ENCODE measurements at places on chromosomes 11 and 22. TPM values are rescaled to one million over a fixed set of nuclear protein-coding genes. Genes with fewer than 3 reads are reported as not detected.

- DNase-seq = peak; percentile 28
Measured at GRCh38 chr11:68010090-68011041, at the start of gene ALDH3B1. Gene ALDH3B1, plus strand, starts transcription at chr11:68010327. Its CDS starts 4,971 bp downstream, at chr11:68015298.

- DNase-seq = no peak
Measured at GRCh38 chr11:31805037-31805628, 6.0 kb downstream of the PAX6 start.

DNA sequence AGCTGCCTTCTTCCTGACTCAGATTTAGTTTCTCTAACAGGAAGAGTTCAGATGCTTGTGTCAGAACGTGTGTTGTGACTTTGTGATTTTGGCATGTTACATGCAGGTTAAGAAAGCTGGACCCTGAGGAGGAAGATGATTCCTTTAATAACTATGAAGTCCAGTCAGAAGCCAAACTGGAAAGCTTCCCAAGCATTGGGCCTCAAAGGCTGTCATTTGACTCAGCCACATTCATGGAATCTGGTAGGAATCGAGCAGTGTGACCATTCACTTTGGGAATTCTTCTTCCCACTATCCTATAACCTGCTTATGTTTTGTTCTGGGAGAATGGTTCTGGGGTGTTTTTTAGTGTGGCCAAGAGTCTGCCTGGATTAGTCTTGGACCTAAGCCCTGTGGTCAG is 48.0 kb downstream of the CABIN1 start:
- no peak for DNase-seq

DNA sequence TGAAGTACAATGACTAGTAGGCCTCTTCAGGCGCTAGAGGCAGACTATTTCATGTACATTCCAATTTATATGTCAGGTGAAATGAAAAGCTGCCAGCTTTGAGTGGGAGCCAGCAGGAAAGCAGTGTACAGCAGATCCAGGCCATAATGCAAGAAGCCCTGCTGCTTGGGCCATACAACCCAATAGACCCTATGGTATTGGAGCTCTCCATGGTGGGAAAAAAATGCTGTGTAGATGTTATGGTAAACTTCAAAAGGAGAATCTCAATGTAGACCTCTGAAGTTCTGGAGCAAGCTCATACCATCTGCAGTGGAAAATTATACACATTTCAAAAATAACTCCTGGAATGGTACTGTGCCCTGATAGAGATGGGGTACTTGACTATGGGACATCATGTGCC is 71.5 kb upstream of the CD82 start:
- DNase-seq = no peak

GRCh38 chr11:57511741-57512430 is 3.6 kb downstream of the SLC43A1 start:
- no peak for DNase-seq

- DNase-seq = no peak
Measured at GRCh38 chr22:33867118-33867866, 53.0 kb downstream of the LARGE1 start.

DNA sequence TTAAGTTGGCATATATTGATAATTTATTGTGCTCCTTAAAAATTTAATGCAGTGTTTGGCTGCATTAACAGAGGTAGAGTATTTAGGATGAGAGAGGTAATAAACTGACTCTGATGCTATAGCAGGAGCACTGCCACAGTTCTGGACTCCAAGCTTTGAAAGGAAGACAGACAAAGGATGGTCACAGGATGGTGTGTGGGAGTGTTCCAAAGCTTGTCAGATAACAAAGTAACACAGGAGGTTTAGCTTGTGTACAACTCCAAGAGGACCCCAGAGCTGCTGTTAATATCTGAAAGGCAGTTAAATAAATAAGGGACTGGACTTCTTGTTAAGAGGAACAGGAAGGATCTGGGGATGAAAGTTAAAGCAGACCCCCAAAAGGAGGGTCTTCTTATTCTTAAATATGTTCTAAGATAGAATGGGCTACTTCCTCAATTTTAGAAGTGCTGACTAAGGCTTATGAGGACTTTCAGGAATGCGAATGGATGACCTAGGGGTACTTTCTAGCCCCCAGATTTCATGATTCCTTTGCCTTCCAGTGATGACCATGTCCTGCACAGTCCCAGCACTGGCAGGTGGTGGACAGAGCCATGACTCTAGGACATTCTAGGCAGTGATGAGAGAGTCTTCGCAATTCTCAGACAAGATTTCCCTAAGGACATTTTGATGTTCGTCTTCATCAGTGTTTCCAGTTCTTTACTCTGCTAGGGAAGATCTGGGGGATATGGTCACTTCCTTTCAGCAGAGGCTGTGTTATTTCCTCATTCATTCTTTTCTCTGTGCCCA is 149.1 kb upstream of the RASSF10 start:
- DNase-seq = no peak

- no peak for DNase-seq
Measured at GRCh38 chr11:88415495-88415894, 78.0 kb upstream of the CTSC start.

NXPE4 gene
- total RNA-seq = not detected

CECR2 gene
- total RNA-seq = not detected

GRCh38 chr11:69899957-69900821 is 81.0 kb upstream of the FGF3 start:
- DNase-seq = no peak

DNA sequence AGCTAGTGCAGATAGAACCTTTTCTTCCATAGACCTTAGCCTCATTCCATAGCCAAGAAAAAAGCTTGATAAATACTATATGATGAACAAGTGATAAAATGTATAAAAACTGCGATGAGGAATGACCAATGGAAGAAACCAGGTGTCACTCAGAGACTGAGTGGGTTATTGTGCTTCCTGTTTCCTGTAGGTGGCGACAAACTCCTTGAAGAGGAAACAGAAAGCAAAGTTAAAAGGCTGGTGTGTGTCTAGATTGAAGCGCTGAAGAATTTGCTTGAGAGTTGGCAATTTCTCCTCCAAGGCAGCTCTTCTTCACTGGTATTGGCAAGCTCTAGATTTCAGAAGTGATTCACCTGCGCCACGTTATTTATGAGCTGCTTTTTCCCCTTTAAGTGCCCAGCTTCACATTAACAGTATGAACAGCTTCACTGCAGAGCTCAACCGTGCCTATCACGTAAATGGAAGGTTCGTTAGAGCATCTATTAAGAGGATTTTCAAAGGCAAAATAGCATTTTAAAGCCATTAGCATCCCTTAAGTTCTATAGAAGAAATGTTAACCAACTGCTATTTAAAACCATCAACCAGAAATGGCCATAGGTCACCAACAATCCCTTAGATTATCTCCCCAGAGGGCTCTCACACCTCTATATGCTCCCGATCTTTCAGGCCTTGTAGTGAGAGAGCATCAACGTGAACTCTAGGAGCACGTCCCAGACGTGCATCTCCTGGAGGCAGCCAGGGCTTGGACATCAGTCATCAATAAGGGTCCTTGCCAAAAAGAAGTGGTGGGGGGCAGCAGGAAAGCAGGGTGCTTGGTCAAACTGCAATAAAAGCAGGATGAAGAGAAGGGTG is 179.4 kb downstream of the CADM1 start:
- no peak for DNase-seq

DNA sequence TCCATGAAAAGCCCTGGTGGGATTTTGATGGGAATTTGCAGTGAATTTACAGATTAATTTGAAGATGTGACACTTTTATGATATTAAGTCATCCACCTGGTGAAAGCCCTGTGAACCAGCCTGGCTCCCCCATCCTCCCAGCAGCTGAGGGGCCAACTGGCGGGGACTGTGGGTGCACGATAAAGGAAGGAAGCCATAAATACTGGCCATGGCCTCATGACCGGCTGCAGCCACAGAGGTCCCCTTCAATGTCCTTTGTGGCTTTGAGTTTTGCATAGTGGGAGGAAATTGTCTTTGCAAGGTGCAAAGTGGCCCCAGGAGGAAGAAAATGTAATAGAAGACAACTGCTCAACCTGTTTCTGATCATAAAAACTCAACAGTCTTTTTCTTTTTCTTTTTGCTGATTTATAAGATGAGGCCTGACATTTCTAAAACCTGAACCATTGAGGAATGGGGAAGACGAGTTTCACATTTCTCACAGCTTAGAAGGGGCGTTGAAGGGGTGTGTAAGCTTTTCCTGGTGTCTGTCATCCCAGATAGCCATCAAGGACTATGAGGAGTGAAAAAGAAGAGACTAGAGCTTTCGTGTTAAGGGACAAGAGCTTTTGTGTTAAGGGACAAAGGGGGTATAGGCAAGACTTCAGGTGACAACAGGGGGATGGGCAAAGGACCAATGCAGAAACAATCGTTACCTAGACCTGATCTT is 6.3 kb upstream of the NDUFV1 start:
- DNase-seq = no peak

GRCh38 chr11:64711956-64712362 is 11.0 kb downstream of the NRXN2 start:
- no peak for DNase-seq

INS gene
- not detected for total RNA-seq

DNA sequence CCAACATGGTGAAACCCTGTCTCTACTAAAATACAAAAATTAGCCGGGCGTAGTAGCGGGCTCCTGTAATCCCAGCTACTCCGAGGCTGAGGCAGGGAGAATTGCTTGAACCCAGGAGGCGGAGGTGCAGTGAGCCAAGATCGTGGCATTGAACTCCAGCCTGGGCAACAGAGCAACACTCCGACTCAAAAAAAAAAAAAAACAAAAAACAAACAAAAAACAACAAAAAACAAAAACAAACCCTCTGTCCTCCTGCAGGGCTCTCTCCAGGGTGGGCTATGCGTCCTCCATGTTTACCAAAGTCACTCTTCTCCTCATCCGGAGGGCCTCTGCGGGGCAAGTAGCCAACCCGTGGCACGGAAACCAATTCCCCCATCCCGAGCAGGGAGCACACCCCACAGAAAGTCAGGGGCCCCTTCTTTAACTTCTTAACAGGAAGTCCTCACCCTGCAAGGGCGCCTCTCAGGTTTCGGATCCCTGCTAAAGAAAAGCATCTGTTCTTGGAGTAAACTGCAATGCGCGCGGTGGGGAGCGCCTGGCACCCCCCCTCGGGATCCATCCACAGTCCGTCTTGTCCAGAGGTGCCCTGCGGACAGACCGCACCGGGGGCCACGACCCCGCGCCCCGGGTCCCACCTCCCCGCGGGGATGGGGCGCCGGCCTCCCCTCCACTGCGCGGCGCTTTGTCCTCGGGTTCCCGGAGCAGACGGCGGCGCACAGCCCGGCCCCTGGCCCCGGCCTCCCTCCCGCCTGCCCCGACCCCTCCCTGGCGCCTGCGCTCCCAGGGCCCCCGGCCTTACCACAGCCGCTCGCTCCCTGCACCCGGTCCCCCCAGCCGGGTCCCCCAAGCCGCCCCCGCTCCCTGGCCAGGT is 712 bp downstream of the CERK start:
- peak; percentile 60 for DNase-seq

DNA sequence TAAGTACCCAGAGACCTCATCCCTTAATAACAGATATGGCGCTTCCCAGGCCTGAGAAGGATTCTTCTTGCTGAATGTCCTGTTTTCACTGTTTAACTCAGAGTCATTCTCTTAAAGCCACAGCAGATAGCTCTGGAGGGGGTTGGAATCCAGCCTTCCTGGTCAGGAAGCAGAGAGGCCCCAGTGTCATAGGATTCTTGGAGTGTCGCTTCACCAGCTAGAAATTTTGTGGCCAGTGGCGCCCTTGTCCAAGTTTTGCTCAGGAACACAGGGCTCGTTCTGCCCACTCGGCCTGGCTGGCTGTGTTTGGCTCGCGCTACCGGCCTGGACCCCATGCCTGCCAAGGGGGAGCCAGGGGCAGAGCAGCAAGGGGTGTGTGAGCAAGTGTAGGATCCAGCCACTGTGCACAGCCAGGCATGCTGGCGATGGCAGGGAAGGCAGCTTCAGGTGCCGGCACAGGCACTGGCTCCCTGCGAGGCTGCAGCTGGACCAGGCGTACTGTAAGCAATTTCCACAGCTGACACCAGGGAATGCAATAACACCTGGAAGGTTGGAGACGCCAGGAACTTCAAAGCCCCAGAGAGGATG is 214.8 kb upstream of the SESN3 start:
- DNase-seq = no peak

- DNase-seq = no peak
Measured at GRCh38 chr11:57751676-57752253, at the start of gene BTBD18. Gene BTBD18, minus strand, starts transcription at chr11:57751819. Its CDS starts 631 bp downstream, at chr11:57751188.

GRCh38 chr11:18171377-18172000 is 1.1 kb upstream of the MRGPRX4 start:
- DNase-seq = peak; percentile 1

PTPRCAP gene
- 208 TPM for total RNA-seq

DNA sequence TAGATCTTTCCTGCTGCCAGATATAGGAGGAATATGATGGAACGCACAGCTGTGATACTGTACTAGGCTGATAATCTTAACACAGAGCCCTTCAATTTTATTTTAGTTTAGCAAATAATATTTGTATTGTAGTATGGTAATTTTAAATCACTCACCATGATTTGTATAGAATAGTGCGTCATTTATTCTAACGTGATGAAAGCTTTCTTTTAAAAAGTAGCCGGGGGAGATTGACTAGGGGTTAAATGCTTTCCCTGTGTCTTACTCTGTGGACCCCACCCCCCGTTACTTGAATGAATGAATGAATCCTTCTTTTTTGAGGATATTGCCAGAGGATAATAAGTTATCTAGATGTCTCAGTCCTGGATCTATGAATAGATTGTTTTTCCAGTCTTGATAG is 72.1 kb downstream of the CECR2 start:
- no peak for DNase-seq

DNA sequence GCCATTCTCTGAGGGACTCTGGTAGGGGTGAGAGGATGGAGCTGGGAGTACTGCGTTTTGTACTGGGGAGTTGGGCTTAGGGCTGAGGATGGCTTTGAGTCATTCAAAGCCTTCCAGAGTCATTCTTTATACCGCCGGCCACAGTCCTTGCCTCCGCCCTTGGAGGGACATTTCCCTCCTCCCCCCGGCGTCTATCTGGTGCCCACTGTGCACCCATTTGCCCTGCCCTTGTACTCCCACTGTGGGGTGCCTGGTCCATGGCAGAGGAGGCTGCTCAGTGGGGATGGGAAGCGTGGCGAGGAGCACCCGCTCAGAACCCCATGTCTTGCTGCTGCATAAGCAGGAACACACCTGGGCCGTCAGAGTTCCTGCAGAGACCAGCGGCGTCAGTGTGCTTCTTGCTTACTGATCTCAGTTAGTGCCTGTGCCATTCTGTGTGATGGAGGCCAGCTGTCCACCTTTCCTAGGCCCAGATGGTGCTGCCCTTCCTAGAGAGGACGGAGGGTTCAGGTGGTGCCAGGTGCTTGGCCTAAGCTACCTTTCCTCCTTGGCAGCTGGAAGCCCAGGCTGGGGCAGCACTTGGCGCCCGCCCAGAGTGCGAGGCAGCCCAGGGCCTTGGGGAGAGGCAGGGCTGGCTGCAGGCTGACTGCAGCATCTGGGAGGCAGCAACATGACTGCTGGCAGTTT is 23.3 kb upstream of the TMEM191C start:
- no peak for DNase-seq

RFPL1 gene
- total RNA-seq = not detected

DNA sequence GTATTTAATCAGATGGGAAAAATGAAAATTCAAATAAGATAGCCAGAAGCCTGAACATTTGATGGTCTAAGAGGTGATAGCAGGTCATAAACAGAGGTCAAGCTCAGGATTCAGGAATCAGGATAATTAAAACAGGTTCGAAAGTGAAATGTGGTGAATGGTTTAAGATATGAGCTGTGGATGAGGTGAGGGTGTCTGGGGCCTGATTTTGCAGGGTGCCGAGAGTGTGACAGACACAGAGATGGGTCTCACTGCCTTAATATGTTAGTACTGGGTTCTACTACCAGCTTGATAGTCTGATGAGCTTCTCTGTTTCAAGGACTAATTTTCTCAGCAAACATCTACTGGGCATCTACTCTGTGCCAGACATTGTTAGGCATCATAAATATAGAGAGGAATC is 19.9 kb upstream of the EMSY start:
- no peak for DNase-seq
